NCI-H1436 treated with DMSO at 0.1 percent for 48 hours (cell line): ENCODE measurements at places on chromosomes 12 and 14.

DNA sequence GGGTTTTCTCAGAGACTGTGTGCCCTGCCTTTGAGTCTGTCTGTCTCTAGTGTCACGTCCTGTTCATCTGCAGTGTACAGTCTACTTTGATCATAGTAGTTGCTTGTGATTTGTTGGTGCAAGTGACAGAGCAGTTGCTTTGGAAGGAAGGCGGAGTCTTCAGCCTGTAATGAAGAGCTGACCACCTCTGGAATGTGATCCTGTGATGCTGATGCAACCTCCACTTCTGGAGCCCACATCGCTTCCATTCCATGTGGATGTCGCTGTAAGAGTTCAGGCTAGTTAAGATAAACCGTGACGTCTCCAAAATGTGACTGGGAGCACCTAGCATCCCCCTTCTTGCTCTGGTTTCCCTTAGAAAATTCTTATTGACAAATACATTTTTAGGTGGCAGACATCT is 51.8 kb downstream of the PELI2 start:
- no peak for DNase-seq

DNA sequence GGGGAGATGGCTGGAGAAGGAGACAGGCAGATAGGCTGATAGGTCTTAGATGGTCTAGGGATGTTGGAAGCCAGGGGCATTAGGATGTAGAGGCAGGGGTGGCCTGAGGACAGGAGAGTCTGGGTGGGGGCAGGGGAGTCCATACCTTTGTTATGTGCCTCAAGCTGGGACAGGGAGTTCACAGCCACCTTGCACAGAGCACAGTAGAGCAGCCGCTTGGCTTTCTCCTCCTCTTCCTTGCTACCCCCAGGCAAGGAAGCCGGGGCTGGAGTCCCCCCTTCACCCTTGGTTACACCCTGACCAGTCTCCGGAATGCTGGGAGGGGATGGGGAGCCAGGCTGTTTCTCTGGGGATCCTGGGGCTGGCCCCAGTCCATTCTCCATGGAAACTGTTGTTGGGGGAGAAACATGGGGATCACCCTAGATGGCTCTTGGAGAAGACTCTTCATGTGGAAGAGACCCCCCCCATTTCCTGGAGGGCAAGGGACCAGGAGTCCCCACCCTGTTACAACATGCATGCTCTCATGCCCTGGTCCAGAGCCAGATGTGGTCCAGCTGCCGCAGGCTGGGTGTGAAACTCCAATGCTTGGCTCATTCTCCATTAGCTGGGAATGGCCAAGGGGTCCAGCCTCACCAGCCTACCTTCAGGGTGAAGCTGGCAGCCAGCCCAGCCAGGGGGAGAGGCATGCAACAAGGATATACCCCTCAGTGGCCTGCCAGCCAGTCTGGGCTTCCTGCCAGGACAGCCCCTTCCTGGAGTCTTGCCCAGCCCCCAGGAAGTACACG is 7.2 kb upstream of the GPR84 start:
- DNase-seq, result no peak

DNA sequence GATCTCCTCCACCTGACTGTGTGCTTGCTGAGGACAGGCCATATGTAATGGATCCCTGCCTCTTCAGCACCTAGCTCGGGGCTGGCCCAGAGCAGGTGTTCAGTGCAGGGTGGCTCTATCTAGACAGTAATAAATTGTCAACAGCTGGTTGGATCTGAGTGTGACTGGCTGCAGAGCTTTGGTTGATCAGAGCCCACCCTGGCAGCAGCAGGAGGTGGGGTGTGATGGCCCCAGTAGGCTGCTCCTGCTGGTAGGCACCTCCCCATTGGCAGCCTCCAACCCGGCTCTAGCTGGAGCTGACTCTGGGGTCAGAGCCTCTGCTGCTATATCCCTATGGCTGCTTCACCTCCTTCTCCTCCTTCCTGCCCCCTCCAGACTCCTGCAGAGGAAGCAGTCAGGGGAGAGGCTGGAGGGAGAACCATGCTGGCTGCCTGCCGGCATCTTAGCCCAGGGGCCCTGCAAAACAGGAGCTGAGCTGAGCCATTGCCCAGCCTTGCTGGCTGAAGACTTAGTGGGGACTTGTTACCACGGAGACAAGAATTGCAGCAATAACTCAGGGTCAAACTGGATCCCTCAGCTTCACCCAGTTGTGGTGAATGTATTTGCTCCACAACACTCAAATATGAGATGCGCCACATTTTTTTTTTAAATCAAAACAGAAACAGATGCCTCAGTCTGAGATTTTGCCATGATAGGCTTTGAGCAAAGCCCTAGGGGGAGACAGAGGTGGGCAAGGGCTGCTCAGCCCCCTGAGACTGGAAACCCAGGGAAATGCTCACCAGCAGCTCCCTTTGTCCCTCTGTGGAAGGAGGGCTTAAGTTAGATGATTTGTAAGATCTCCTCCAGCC is 22.2 kb downstream of the TMEM63C start:
- DNase-seq, result no peak

DNA sequence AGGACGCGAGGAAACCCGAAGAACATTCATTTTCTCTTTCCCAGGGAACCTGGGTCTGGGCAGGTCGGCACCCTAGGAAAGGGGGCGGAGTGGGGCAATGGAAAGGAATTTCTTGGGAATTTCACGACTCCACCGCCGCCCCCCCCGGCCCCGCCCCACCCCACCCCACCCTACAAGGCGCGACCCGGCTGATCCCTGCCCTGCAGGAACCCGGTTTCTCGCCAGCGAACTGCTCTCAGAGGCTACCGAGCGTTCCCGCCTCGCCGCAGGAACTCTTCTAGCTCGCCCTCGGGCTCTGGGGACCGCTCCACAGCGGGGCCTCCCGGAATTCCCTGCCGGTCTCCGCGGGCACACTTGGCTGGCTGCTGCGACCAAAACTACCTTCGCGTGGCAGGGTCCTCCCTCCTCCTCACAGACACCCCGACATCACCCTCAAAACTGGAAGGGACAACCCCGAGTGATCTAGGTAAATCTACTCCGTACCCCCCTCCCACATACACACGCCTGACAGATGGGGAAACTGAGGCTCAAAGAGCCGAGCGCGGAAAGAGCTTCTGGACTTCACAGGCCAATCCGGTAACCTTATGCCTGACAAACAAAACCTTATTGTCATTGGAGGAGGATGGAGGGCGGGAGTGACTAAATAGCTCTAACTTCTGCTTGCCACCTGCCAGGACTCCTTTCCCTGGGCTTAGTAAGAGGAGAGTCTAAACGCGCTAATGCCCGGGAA is 785 bp upstream of the ACTN1 start:
- no peak for DNase-seq

GRCh38 chr12:107635139-107635538 is 50.5 kb upstream of the PWP1 start:
- DNase-seq, result no peak

DNA sequence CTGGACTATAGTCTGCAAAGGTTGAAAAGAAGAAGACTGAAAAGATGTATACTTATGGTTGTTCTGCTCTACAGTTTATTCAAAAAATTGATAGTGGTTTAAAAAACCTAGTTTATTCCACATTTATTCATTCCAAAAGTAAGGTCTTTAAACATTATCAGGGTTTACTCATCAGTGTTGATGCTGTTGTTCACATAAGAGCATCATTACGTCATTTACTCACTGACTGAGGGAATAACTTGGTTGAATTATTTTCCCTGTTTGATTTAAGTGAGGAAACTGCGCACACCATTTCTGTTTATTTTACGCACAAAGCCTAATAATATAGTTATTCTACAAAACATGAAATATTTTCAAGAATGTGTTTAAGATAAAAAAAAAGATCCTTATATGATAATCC is 303.1 kb upstream of the PRKD1 start:
- DNase-seq, result no peak

GRCh38 chr12:42804928-42805327 is 215.4 kb upstream of the PRICKLE1 start:
- DNase-seq, result no peak

DNA sequence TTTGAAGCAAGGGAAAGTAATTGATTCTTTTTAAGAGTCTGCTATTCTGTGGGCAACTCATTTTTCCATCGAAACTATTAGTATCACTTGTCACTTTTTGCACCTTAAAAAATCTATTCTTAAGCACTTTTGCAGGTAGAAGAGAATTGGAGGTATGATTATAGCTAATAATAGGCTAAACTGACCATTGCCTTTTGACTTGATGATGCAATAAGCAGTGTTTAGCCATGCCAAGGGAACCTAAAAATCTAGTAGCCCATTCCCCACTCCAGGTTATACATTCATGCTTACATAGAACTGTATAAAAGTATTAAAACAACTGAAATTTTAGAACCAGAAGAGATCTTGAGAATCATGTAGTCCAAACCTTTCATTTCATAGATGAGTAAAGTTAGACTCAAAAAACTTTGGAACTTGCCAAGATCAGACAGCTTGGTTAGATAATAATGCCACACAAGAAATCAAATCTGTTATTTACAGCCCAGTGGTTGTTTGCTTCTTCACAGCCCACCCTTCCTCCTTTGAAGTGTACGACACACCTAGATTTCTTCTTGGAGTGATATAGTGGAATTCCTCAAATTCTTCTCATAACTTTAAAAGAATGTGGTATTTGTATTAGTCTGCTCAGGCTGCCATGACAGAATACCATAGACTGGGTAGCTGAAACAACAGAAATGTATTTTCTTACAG is 21.7 kb upstream of the GARIN2 start:
- DNase-seq, result no peak

DNA sequence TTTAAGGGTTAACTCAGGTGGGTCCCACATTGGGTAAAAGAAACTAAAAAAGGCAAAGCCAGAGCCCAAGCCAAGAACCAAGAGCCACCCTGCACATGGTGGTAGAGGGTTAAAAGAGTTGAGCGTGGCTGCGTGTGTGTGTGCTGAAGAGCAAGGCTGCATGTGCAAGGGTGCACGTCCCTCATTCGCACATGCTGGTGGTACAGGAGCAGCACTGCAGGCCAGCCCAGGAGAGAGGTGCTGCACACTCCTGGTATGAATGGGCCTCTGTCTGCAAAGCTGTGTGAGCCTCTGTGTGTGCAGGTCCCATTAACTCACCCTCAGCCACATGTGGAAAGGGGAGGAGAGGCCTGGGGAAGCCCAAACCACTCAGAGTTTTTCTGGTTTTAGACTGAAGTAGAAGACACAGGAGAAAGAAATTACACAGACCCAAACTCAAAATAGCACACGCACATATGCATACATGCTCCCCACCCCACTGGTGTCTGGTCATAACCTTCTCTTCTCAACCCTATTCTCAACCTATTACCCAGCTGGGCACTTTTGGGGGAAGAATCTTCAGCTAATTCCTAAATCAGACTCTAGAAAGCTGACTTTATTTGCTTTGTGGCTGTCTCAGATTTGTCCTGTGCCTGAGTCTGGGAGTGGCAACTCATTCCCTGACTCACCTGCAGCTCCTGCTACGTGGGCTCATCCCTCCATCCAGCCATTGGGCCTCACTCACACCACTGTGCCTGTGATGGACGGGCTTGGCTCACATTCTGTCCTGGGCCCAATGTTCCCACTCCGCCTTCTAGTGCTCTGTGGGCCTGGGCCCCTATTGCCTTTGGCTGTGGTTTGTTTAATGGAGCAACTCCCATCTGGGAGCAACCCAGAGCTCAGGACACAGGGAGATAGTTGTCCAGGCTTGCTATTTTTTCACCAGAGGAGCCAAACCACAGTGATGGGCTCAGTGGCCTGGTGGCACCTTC is 30.8 kb upstream of the COL2A1 start:
- no peak for DNase-seq

GRCh38 chr12:63792338-63792737 is 12.6 kb downstream of the RXYLT1 start:
- DNase-seq, result no peak

DNA sequence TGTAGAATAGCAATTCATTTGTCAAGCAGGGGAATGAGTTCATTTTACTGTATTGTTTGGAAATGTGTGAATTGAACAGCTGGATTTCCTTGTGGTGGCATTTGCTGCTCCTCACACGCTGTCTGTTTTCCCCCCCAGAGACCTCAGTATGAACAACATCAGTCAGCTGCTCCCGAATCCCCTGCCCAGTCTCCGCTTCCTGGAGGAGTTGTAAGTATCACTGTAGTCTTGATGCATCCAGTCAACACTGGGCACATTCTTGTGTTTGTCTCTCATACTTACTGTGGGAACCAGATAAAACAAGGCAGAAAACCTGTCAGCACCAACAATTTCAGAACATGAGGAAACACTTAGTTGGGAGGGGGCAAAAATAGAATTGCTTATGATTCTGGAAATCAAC is 64.9 kb downstream of the LGR5 start:
- DNase-seq, result no peak

DNA sequence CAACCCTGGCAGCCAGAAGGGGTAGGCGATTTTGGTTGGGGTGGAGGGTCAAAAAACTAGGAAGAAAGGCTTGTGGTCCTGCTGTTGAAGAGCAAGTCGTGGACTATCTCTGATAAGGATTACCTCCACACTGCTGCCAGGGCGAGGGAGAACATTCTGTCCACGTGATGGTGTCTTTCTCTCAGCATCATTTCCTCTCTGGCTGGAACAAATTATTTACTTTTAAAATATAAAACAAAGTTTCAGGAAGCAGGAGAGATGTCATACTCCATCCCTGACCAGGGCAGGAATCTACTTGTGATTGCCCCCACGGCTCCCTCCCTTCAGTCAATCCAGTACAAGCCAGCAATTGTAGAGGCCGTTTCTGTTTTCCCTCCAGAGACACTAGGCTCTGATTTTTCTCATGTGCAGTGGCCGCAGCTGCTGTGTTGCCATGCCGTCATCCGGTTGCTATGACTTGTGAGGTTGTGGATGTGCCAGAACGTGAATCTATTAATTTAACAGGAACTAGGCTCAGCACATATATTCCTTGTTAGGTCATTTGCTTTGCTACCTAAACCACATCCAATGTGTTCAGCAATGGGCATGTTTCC is 61.5 kb upstream of the PTGR2 start:
- DNase-seq, result no peak

- no peak for DNase-seq
Measured at GRCh38 chr12:7203109-7203508, 13.6 kb downstream of the PEX5 start.

GRCh38 chr12:111413442-111414086 is 7.8 kb downstream of the SH2B3 start:
- DNase-seq, result no peak

GRCh38 chr14:100773331-100774163 is 46.9 kb downstream of the DLK1 start:
- no peak for DNase-seq

- DNase-seq, result no peak
Measured at GRCh38 chr14:44846232-44846824, 115.4 kb downstream of the KLHL28 start.

GRCh38 chr14:64919618-64920017 is 5.4 kb downstream of the CHURC1 start:
- no peak for DNase-seq

DNA sequence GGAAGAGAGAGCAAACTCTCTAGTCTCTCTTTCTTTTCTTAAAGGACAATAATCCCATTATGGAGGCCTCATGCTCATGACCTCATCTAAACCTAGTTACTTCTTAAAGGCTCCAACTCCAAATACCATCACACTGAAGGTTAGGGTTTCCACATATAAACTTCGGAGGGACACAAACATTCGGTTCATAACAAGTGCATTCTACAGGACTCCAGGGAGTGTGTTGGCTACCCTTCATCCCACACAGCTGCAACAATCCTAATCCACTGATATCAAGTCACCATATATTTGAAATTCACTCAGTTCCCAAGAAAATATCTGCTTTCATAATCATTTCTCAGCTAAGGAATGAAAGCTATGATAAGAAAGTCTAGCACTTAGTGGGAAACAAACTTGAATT is 265.9 kb upstream of the PLEKHG7 start:
- DNase-seq, result no peak
